ENCODE measurements at places on chromosomes 11 and 22. TPM values are rescaled to one million over a fixed set of nuclear protein-coding genes. Genes with fewer than 3 reads are reported as not detected.

ZC3H7B gene
- 55.9 TPM for total RNA-seq

C1QTNF5 gene
- 55.2 TPM for total RNA-seq

GRAP2 gene
- 4.2 TPM for total RNA-seq

- no peak for DNase-seq
- peak overlapping the region; percentile 84 for H3K27ac ChIP-seq
- H3K4me3 ChIP-seq, result no peak overlapping the region
- no peaks in the 10 kb centered on the region for H3K27me3 ChIP-seq
These were observed 63.7 kb downstream of the MACROD1 start for GRCh38 chr11:64102005-64102738.

DNA sequence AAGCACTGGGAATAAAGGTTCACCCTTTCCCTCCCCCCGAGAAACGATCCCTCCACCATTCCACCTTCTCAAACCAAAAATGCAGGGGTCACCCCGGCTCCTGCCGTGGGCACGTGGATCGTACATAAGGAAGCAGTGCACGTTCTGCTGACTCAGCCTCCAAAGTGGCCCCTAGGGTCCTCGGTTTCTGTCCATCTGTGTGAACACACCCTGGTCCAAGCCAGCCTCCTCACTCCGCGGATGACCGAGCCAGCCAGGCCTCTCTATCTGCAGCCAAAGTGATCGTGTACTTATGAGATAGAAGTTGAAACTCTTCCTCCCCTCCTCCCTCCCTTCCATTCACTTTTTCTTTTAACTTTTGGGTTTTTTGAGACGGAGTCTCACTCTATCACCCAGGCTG, 16.2 kb downstream of the C11orf24 start:
- peaks cover 6% of the 10 kb centered on the region for H3K36me3 ChIP-seq
- no peak for DNase-seq
- no peak overlapping the region for H3K27ac ChIP-seq
- peaks cover 5% of the 10 kb centered on the region for H3K4me1 ChIP-seq
- no peaks in the 10 kb centered on the region for H3K27me3 ChIP-seq

DNA sequence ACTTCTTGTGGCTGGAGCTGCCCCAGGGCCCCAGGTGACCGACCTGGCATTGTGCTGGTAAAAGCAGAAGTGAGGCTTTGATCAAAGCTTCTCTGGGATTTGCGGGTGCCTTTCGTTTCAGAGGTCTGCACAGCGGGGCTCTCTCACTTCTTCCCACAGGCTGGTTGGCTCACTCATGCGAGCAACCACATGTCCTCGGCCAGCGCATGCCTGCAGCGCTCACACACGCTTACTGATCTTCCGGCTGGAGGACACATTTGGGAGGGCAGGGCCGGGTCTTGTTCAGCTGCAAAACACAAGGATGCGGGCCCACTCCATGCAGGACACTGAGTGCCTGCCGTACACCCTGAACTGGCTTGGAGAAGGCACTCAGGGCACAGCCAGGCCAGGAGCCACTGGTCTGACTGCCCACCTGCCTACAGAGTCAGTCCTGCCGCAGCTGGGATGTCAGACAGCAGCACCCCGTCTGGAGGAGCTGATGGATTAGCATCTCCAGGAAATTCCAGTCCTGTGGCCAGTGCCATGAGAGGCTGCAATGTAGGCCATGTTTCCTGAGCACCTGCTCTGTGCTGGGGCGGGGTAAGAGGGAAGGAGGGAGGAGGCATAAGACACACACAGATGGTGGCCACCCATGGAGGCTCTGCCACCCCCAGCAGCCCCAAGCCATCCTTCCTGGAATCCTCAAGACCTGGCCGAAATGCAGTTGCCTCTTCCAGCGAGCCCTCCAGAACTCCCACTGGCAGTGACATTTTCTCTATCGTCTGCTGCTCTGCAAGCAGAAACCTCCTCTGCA, 1383.2 kb downstream of the BRD1 start:
- no peak overlapping the region for H3K4me3 ChIP-seq
- H3K36me3 ChIP-seq, result no peaks in the 10 kb centered on the region
- H3K4me1 ChIP-seq, result no peaks in the 10 kb centered on the region
- H3K27me3 ChIP-seq, result no peaks in the 10 kb centered on the region
- DNase-seq, result no peak

- DNase-seq, result no peak
- no peak overlapping the region for H3K27ac ChIP-seq
- H3K4me3 ChIP-seq, result no peak overlapping the region
- H3K4me1 ChIP-seq, result no peaks in the 10 kb centered on the region
These were observed 37.8 kb downstream of the TBC1D22A start for GRCh38 chr22:46800102-46800857.

DNA sequence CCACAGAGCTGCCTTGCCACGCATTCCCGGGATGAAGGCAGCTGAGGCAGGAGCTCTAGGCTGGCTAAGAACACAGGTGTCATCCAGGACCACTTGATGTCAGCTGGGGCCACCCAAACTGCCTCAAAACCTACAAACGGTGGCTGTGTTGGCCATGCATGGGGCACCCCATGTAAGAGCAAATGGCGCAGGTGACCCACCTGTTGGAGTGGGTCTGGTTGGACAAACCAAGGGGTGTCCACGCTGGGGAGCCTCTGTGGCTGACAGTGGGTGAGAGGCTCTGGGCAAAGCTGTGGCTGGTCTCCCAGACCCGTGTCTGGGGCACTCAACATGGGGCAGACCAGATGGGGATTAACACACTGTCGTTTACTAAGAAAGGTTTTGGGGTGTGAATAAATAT, 19.0 kb upstream of the SYT8 start:
- H3K4me1 ChIP-seq, result no peaks in the 10 kb centered on the region
- H3K27ac ChIP-seq, result no peak overlapping the region
- no peaks in the 10 kb centered on the region for H3K36me3 ChIP-seq
- no peak for DNase-seq
- H3K27me3 ChIP-seq, result no peaks in the 10 kb centered on the region

GRCh38 chr11:73759610-73760134, 1.2 kb downstream of the RAB6A start:
- peaks cover 13% of the 10 kb centered on the region for H3K4me1 ChIP-seq
- H3K27ac ChIP-seq, result peak overlapping the region; percentile 97
- no peaks in the 10 kb centered on the region for H3K36me3 ChIP-seq
- H3K4me3 ChIP-seq, result peak overlapping the region; percentile 77

- no peak overlapping the region for H3K4me3 ChIP-seq
- peak overlapping the region; percentile 70 for H3K27ac ChIP-seq
- no peaks in the 10 kb centered on the region for H3K4me1 ChIP-seq
- no peak for DNase-seq
- no peaks in the 10 kb centered on the region for H3K36me3 ChIP-seq
These were observed 71.9 kb downstream of the FBXO7 start for GRCh38 chr22:32546496-32546895.

DNA sequence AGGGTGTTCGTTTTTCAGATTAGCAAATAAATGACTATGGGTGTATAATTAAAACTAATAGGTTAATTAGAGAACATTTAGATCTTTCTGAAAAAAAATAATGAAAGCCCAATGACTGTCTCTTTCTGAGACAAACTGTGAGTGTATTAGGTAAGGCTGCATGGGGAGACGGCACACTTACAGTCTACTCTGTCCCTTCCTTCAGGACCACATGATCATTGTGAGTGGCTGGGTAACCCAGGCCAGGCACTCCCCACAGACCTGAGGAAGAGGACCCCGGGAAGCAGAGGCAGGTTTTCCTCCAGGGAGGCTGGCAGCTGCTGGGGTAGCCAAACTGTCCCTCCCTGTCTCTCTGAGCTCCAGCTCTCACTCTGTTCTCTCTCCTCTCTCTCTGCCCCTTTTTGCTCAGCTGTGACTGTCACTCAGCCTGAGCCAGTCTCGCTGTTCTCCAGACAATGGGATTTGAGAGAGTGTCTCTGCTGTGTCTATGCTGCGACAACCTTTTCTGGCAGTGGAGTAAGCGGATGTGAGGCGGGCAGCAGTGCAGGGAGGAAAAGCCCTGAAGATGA, 83.1 kb upstream of the NCAM1 start:
- no peak overlapping the region for H3K27ac ChIP-seq
- no peaks in the 10 kb centered on the region for H3K36me3 ChIP-seq
- H3K4me1 ChIP-seq, result no peaks in the 10 kb centered on the region
- no peak for DNase-seq
- H3K4me3 ChIP-seq, result no peak overlapping the region
- no peaks in the 10 kb centered on the region for H3K27me3 ChIP-seq

DNA sequence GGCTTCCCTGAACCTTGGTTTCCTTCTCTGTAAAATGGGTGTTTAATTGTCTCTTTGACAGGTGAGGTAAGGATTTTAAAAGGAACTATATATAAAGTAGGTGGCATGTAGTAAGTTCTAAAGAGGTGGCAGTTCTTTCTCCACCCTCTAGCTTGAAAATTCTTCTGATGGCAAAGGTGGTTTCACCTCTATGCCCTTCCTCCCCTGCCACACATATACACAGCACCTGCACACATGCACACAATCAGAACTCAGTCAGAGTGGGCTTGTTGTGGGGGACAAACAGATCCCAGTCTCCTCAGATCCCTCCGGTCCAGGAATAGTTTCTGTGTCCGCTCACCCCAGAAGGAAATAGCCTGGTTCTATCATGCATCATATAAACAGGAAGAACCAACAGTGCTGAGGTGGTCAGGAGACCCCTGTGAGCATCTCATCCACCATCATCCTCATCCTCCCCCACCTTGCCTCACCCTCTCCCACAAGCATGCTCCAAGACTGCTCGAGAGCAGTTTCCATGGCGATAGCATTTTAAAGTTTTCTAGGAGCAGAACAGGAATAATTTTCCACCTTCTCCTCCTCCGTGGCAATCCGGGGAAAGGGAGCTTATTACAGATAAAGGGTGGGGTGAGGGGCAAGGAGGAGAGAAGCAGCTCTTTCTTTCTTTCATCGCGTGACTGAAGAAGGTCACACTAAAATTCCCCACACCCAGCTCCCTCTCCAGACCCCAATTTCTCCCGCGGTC, 123.6 kb downstream of the CHST1 start:
- no peak overlapping the region for H3K4me3 ChIP-seq
- no peaks in the 10 kb centered on the region for H3K36me3 ChIP-seq
- no peak overlapping the region for H3K27ac ChIP-seq
- no peak for DNase-seq
